Skeletal muscle tissue (tissue), 5 donors: ENCODE measurements at places on chromosomes 7 and 10. TPM values are rescaled to one million over a fixed set of nuclear protein-coding genes. Genes with fewer than 3 reads are reported as not detected.

The ASB10 gene
- total RNA-seq = 3.7 TPM

The GIMAP2 gene
- total RNA-seq = 9.4 TPM

The FANK1 gene
- not detected for total RNA-seq

The CPN1 gene
- total RNA-seq = not detected

The HK1 gene
- total RNA-seq = 32.4 TPM

The THSD7A gene
- 4.7 TPM for total RNA-seq

The PRSS37 gene
- not detected for total RNA-seq

The CTBP2 gene
- 32.9 TPM for total RNA-seq

The CCDC146 gene
- 16.7 TPM for total RNA-seq

The DNAJC12 gene
- total RNA-seq = 3.1 TPM

The WNT8B gene
- not detected for total RNA-seq

The LIPJ gene
- total RNA-seq = 0.52 TPM

The RASSF4 gene
- 21.4 TPM for total RNA-seq

The MYOZ1 gene
- total RNA-seq = 1,224 TPM

The ENTPD7 gene
- total RNA-seq = 4.7 TPM

The SLC16A12 gene
- total RNA-seq = 1.6 TPM

The PRKAR1B gene
- 19.3 TPM for total RNA-seq

The AMPH gene
- 9.4 TPM for total RNA-seq
